CD8-positive, alpha-beta memory T cell (primary cell): ENCODE measurements at places on chromosomes 3 and 15. TPM values are rescaled to one million over a fixed set of nuclear protein-coding genes. Genes with fewer than 3 reads are reported as not detected.

Gene DUOXA2
- total RNA-seq: not detected

Gene LCTL
- not detected for total RNA-seq

Gene MTFMT
- total RNA-seq: 24.3 TPM

Gene ZNF860
- total RNA-seq: not detected

Gene TXNRD3
- total RNA-seq: 1.3 TPM

Gene DGKG
- total RNA-seq: 0.04 TPM

Gene SH2D7
- not detected for total RNA-seq

Gene METTL6
- total RNA-seq: 23.2 TPM

Gene ONECUT1
- total RNA-seq: not detected

Gene ITPR1
- total RNA-seq: 85.8 TPM

Gene CTNNB1
- 156 TPM for total RNA-seq

Gene MUSTN1
- 0.79 TPM for total RNA-seq

Gene P2RY14
- 0.84 TPM for total RNA-seq

Gene IQCH
- 1.3 TPM for total RNA-seq

Gene TRIP4
- total RNA-seq: 25.1 TPM

Gene RASL12
- not detected for total RNA-seq

Gene SLC22A14
- total RNA-seq: not detected

Gene TMIE
- 0.16 TPM for total RNA-seq
